Fibroblast of the aortic adventitia (primary cell): ENCODE measurements at places on chromosomes 2 and 18.

GRCh38 chr2:192148620-192149321 lies 46.0 kb downstream of the TMEFF2 start:
- peak; percentile 70 for DNase-seq

GRCh38 chr2:113755035-113755834 lies 1.2 kb downstream of the SLC35F5 start:
- DNase-seq: peak; percentile 33

DNA sequence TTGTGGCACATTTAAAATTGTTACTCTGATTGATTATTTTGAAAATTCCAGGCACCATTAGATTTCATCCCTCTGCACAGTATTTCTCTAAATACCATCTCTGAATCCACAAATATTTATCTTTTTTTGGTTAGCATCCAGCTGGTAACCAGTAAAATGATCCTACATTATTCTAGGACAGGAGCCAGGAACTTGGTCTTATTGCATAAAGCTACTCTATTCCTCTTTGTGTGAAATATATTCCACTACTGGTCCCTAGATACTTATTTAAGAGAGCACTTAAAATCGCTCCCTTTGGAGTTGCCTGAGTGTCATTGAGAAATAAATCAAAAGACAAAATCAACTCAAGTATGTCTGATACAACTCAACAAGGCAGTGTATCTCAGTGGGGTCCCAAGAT lies 7.4 kb upstream of the MBOAT2 start:
- peak; percentile 86 for DNase-seq

- peak; percentile 84 for DNase-seq
These were observed at the start of gene BIN1 for GRCh38 chr2:127106991-127107621. Gene BIN1 (minus strand): TSS chr2:127107154. CDS start chr2:127106943, 211 bp downstream.

- no peak for DNase-seq
These were observed 108.2 kb upstream of the RAB12 start for GRCh38 chr18:8501044-8501443.

DNA sequence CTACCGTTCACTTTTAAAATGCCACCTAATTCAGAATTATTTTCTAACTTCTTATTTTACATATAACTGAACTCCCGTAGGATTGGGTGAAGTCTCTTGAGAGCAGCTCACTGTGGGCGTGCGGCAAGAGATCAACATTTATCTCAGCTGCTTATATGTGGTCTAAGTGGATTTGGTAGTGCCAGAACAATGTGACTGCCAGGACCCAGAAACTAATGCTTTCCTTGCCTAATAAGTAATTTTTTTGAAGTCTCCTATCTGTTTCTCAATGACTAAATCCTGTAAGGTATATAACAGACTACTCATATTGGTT lies 11.2 kb upstream of the NFE2L2 start:
- peak; percentile 93 for DNase-seq

DNA sequence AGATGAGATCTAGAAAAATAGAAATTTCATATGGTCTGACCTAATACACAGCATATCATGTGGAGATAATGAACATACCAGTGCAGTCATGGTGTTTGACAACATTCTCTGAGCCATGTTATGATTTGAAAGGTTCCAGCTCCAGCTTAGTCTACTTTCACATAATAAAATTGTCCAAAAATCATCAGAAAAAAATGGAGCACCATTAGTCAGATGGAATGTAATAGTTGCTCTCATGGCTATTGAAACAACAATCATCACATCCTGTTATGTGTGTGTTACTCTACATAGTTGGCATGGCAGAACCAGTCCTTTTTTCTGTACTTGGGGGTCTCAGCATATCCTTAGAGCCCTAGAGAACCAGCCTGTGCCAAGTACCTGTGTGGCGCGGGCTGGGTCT lies 678.9 kb upstream of the FANCL start:
- DNase-seq: no peak

- DNase-seq: no peak
These were observed at the start of gene MXD1 for GRCh38 chr2:69914950-69915945. Gene MXD1 (plus strand): TSS chr2:69915109. CDS start chr2:69915331, 222 bp downstream.

DNA sequence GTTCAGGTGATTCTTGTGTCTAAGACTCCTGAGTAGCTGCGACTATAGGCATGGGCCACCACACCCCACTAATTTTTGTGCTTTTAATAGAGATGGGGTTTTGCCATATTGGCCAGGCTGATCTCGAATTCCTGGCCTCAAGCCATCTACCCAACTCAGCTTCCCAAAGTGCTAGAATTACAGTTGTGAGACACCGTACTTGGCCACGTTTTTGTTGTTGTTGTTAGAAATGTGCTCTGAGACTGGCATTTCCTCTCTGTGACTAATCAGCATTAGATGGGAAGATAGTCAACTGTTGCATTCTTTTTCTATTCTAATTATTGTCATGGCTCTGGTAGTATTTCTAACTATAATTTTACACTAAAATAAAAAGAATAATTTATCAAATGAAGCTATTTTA lies 191.7 kb downstream of the CAMKMT start:
- peak; percentile 39 for DNase-seq

- no peak for DNase-seq
These were observed 194.9 kb downstream of the AGAP1 start for GRCh38 chr2:235688511-235689426.

DNA sequence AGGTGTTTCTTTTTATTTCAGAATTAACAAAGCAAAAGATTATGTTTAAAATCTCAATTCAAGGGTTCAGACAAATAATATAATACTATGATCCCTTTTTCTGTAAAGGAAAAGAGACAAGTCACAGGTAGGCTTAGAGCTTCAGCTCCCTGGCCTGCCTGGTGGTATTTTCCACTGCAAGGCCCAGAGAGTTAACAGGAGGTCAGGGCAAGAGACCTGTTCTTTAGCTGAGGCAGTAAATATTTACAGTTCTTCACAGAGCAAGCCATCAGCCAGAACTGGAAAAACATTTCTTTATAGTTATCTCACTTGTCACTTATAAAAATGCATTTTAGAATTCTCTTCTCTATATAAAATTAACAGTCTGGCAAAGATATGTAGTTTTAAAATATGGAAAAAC lies 70.1 kb downstream of the EPG5 start:
- no peak for DNase-seq

DNA sequence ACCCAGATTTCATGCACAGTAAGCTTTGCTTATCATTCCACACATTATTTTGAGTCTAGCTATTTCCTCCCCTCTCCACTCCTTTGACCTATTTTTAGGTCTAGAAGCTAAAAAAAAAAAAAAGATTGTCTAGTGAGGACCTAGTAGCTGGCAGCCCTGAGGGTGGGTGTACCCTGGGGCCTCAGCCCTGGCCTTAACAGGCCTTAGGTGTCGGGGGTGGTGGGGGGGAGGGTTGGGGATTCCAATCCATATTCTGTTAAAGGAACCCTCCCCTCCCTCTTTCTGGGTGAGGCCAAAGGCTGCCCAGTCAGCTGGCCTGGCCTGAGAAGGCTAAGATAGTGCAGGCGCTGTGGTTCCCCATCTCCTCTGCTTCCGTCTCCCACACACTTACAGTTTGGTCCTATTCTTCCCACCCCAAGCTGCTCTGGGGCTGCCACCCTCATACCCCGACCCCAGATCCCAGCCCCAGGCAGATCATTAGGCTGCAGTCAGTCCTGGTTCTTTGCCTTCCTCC lies 65.5 kb upstream of the HK2 start:
- peak; percentile 76 for DNase-seq
